ENCODE measurements at places on chromosomes 13 and 19.

DNA sequence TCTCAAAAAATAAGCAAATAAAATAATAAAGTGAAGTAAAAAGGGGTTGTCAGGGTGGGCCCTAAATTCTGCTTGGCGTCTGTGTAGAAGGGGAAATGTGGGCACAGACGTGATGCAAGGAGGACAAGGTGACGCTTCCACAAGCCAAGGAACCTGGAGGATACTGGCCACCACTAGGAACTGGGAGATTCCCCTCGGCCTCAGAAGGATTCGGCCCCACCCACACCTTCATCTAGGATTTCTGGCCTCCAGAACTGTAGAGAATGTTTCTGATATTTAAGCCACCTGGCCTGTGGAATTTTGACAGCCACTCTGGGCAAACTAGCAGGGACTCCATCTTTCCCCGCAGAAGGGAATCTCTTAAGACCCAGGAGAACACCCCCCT lies 1.1 kb downstream of the PLEKHJ1 start:
- peak; percentile 66 for DNase-seq

- DNase-seq: no peak
Observed at GRCh38 chr13:102907886-102908515, 62.2 kb downstream of the ERCC5 start.

GRCh38 chr13:108924134-108924533 lies 294.7 kb downstream of the MYO16 start:
- no peak for DNase-seq

GRCh38 chr13:102947745-102948405 lies 102.0 kb downstream of the ERCC5 start:
- no peak for DNase-seq

- DNase-seq: no peak
Observed at GRCh38 chr13:59047546-59047945, 1116.2 kb downstream of the DIAPH3 start.

DNA sequence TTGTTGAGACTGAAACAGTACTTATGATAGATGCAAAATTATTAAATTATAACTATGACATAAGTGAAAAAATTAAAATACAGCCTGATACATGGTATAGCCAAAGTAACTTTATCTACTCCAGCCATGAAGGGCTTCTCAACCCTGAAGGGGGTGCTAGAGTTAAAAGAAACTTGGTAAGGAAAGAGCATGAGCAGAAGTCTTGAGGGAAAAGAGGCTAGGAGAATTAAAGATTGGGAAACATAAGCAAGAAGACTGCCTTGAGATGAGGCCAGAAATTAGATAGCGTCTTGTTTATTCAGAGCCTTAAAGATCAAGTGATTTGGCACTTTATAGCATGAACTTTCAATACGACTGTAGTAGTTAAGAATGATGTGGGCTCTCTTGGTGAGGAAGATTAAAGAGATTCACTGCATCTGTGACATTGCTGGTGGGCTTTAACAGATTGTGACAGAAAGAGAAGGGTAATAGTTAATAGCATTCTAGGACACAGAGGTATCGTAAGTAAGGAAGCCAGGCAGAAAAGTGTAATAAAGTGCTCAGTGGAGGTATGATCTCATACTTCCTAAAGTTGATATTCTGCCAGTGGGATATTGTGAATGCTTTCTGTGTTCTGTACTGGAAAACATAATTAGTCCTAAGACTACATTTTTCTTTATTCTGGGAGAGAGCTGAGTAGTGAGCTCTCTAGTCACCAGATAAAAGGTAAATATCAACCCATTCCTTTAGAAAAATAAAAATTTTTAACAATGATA lies 385.4 kb upstream of the PRR20A start:
- no peak for DNase-seq

DNA sequence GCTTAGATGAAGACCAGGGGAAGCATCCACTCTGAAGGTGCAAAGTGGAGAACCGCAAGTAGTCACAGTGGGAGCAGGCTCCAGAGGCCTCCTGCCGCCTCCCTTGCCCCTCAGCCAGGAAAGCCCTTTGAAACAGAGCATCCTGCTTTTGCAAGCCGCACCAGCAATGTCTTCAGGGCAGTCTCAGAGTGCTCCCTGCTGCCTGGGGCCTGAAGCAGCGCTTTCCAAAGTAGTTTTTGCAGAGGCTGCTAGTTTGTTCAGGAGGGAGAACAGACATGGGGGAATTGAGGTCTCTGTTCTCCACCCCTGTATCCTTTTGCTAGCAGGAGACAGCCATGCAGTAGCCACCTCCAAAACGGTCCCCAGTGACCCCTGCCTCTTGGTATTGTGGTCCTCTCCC lies 15.8 kb upstream of the POP4 start:
- DNase-seq: no peak

DNA sequence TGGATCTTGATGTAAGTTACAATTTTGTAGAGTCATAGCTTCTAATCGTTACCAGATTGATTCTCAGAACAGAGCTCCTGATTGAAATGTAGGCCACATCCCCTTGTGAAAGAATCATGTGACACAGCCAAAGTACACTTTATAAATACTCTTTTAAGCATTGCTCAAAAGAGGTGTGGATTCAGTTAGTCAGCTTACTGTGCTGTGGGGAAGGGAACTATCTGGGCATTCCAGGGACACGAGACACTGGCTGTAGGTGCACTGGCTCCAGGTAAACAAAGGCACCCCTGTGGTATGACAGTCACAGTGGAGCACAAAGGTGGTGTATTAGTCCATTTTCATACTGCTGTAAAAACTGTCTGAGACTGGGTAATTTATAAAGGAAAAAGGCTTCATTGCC lies 222.8 kb downstream of the LIG4 start:
- DNase-seq: no peak

GRCh38 chr13:104301171-104301975 lies 1235.2 kb upstream of the SLC10A2 start:
- DNase-seq: no peak

DNA sequence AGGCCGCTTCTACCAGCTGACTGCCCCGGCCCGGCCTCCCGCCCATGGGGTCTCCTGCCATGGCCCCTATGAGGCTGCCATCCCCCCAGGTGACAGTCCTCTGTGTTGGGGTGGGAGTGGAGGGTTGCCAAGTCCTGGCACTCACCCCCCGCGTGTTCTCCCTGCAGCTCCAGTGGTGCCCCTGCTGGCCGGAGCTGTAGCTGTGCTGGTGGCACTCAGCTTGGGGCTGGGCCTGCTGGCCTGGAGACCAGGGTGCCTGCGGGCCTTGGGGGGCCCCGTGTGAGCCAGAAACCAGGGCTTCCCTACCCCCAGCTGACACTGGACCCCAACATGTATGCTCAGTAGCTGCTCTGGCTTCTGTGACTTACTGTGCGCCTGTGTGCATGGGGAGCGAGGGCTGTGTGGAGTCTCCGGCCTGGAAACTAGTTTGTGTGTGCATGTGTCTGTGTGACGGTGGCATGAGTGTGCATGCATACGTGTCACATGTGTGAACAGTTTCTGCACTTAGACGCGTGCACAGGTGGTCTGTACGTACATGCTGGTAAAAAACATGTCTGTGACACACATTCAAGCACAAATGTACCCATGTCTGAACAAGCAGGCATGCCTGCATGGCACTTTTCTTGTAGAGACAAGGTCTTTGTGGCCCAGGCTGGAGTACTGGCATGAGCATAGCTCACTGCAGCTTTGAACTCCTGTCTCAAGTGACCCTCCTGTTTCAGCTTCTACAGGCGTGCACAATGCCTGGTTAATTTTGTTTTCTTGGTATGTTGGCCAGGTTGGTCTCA lies 4.9 kb downstream of the ACP4 start:
- no peak for DNase-seq

GRCh38 chr13:97935071-97935470 lies 18.4 kb upstream of the IPO5 start:
- no peak for DNase-seq

DNA sequence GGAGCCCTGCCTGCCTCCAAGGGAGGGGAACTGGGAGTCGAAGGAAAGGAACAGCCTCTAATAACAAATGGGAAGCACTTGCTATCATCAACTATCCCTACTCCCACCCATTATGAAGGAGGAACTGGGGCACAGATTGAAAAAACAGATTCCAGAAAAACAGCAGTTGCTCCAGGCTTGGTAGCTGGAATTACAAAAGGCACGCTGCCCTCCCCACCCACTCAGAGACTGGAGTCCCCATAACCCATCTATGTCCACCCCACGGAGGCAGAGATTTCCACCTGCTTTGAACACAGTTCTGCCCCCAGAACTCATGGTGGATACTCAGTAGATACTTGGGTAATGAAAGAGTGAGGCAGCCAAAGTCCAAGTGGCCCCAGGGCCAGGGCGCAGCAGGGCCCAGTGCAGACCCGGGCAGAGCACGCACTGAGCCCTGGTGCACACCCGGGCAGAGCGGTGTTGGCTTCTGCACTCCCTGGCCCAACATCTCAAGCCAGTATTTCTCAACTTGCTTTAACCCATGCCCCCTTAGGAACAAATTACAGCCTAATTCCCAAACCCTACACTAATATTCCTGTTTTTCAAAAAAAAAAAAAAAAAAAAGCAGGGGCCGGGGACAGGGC lies 19.1 kb upstream of the CCNP start:
- no peak for DNase-seq

DNA sequence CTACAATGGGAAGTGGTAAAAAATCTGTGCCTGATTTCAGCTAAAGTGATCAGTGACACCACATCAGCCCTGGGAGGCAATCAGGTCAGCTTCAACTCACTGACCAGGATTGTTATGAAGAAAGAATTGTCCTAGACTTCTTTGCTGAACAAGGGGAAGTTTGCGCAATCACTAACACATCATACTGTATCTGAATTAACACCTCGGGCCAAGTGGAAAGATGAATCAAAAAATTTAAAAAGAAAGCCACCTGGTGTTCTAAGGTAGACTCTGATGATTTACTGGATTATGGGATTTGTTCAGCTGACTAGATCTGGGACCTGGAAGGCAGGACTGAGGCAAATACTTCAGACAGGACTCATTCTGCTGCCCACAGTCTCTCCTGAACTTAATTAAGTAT lies 161.8 kb downstream of the DIAPH3 start:
- no peak for DNase-seq

DNA sequence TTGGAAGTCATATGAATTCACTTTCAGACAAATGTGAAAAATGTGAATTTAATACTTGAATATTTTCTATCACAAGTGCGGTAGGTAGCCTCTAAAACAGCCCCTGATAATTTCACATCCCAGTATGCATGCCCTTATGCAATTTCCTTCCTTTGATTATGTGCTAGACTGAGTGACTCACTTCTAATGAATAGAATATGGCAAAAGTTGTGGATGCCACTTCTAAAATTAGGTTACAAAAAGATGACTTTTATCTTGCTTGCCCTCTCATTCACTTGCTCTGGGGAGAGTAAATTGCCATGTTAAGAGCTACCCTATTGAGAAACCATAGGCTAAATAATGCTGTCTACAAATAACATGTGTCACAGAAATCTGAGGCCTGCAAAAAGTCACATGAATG lies 402.5 kb upstream of the PCDH9 start:
- no peak for DNase-seq

DNA sequence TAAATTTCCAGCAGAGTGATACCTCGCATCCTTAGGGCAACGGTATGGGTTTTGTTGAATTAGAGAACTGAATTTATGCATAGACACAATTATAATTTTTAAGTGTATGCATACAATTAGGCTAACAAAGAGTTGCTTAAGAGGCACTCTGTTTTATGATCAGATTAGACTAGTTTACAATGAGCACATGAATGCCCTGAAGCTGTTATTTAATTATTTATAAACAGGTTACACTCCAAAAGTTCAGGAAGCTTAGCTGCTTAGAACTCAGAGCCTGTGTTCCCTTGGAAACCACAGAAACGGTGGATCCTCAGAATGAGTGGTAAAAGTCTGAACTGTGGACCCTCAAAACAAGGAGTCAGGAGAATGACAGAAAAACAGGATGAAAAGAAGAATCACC lies 72.5 kb upstream of the FBXL3 start:
- no peak for DNase-seq

GRCh38 chr13:43058831-43059230 lies 35.4 kb downstream of the DNAJC15 start:
- DNase-seq: no peak

DNA sequence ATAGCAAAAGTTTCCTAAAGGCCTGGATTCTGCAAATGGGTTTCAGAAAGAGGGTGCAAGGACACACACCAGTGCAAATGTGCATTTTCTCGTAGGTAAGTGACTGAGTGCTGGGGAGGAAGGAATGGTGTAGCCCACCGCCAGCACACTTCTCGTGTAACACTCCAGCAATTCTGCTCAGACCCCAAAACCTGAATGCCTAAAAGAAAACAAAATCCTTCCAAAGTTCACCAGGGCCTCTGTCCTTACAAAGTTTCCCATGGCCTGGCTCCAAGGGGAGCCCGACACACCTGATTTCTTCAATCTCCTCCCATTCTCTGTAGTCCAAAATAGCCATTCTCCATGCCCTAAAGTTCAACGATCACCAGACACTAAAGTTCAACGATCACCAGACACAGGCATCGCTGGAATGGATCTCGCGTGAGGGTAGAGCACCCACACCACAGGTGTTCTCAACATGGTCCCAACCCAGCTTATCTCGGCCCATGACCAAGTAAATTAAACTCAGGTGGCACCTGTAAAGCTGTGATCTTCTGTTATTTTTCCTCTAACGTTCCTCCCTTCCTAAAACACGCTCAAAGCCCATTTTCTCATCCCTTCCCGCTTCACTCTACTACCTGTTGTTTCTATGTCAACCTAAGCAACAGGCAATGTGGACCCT lies 46.0 kb downstream of the ABCC4 start:
- no peak for DNase-seq

- DNase-seq: no peak
Observed at GRCh38 chr19:4430760-4431159, 26.8 kb downstream of the UBXN6 start.

Data from NCI-H2029 (cell line).